Activated T-cell treated with anti-CD3 and anti-CD28 coated beads, Interleukin-2, amount 50 U/mL, for 48 hours (primary cell): ENCODE measurements at places on chromosomes 7 and 10.

- DNase-seq: peak; percentile 34
Observed at GRCh38 chr7:38660427-38661099, 29.4 kb upstream of the AMPH start.

GRCh38 chr10:131549116-131549515 lies 237.6 kb upstream of the TCERG1L start:
- no peak for DNase-seq

- no peak for DNase-seq
Observed at GRCh38 chr7:151198945-151199848, 11.1 kb downstream of the H2BK1 start.

DNA sequence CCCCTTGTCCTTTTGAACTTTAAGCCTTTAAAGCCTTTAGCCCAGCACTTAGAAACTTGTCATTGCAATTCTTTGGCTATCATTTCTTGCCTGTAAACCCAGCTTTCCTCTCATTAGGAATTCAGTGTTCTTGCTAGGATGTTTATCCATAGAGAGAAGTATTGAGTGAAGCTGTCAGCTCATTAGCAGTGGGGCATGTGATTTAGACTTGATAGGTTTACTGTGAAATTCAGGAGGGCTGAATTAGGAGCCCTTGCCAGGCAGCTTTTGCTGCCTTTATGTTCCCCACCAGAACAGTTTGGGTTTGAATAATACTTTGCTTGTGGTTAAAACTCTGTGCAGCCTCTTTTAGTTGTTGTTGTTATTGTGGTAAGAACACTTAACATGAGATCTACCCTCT lies 39.5 kb downstream of the LHFPL3 start:
- no peak for DNase-seq

DNA sequence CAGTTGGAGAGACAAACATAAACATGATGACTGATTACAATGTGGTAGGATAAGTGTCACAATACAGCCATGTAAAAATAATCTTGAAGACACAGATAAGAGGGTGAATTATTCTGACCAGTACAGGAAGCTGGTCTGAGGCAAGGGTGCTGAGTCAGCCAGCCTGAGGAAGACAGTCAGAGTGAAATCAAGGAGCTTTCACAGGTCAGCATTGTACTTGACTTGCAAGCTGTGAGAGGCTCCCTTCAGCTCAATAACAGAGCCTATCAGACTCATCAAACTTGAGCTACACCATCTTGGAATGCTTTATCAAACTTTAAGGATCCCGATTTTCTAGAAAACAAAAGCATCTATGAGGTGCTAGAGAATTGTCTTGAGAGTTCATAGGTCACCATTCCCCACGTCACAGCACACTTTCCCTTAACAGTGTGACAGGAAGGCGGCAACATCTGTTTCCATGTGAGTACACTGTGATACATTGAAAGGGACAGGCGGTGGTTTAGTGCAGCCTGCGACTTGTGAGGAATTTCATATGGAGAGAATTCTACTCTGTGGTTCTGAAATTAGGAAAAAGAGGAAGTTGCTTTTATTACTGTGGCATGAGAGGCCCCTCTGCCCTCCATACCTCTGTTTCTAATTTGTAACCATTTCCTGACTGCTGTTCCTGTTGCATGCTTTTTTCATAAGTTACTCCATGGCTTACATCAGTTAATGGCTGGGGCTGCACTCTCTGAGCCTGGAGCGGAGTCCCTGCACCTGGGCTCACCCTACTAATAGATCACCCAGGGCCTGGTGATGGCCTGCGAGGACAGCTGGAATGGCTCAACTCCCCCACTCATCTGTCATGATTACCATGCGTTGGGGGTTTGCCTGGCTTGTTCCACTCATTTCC lies 417.1 kb downstream of the SUGCT start:
- no peak for DNase-seq

DNA sequence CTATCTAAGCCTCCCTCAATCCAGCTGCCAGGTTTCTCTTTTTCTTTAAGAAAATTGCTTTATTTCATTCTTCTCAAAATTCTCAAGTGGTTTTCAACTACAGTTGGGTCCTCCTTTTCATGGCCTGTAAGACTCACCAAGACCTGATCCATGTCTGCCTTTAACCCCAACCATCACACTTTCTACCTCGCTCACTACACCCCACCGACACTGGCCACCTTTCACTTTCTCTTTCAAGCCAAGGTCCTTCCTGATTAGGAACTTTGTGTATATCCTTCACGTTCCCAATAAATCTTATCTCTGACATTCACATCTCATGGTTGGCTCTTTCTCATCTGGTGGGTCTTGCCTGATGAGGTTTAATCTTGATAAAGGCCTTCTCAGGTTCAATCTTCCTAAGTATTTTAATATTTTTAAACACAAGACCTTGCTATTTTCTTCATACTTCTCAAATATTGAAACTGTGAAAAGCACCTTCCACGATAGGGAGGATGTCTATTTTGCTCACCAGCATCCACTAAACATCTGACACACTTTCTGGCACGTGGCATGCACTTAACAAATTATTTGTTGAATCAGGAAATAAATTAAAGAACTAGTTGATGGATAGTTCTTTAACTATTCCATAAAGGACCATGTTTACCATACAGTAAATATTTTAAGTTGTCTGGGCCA lies 624.8 kb downstream of the GRID1 start:
- no peak for DNase-seq

- no peak for DNase-seq
Observed at GRCh38 chr7:38315410-38315809, 42.0 kb upstream of the TARP start.

DNA sequence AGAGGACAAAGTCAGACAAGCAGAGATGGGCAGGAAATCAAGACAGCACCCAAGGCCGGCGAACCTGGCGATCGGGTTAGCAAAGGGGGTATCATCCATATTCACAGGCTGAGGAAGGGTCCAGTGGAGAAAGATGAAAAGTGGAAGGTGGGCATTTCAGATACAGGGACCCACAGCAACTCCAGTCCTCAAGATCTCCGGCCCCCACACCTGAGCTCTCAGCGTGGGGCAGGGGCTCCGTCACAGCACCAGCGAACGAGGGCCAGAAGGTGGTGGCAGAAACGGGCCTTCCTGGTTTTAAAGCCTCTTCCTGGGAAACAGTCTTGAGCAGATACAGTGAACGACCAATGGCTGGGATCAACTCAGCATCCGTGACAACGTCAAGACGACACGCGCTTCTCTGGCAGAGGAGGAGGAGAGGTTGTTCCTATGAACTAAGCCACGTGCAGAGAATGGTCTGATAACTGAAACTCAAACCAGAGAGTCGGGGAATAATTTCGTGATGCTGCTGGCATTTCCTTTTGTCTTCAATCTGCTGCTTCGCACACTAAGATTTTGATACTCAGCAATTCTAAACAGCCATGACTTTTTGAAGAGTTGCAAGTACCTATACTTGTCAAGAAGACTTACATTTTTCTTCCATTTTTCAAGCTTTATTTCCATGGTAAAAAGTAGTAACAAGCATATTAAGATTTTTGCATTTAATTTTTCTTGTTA lies 219.8 kb downstream of the ZMYND11 start:
- no peak for DNase-seq

DNA sequence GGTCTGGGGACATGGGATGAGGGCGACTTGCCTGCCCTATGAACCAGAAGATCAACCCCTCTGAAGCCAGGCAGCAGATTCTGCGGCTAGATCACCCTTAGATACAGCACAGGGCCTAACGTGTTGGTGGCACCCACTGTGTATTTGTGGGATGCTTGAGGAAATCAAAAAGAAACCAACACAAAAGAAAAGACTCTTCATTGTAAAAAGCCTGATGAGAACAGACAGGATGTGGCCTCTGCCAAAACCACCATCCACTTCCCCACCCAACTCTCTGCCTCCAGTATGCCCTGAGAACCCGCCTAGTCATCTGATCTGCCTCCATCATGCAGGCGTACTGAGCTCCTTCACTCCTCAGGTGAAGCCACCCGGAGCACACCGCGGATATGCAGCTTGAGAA lies 97.2 kb upstream of the INSYN2A start:
- peak; percentile 47 for DNase-seq

- DNase-seq: peak; percentile 66
Observed at GRCh38 chr10:93813507-93814465, 56.0 kb downstream of the LGI1 start.
